GM12864 (cell line): ENCODE measurements at places on chromosomes 2 and 18.

DNA sequence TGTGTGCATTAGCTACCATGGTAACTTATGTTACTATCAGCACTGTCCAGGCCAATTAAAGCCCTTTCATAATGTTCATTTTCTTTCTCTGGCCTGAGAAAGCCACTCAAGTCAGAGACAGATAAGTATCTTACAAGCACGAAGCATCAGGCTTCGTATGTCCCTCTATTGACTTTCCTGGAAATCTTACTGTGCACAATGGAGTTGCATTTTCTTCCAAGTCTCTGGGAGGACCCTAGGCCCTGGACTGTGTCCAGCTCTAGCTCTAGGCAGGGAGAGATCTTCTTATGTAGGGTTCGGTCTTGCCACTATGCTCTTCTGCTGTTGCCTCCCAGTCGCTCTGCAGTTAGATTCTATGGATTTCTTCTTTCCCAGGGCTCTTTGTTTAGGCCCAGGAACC is 40.0 kb upstream of the ITGA6 start:
- DNase-seq: no peak

GRCh38 chr2:10356439-10356811 is 53.7 kb downstream of the HPCAL1 start:
- no peak for DNase-seq

GRCh38 chr2:29481313-29481712 is 366.1 kb downstream of the CLIP4 start:
- no peak for DNase-seq

- no peak for DNase-seq
Observed at GRCh38 chr2:165776013-165776412, 18.0 kb downstream of the GALNT3 start.

DNA sequence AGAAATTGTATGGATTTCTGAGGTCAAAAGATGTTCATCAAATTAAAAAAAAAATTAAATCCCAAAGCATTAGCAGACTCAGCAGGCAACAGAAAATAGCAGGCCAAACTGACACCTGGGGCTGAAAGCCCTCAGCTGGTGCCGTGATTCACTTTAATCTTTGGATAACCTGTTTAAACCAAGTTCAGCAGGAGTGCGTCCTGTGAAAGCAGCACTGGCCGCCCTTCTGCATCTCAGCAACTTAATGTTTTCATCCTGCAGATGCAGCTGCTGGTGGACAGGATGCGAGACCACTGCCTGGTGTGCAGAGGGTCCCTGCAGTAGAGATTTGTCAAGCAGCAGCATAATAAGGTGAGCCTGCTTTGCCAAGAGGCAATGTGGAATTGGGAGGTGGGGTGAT is 41.2 kb downstream of the CCDC68 start:
- DNase-seq: no peak

DNA sequence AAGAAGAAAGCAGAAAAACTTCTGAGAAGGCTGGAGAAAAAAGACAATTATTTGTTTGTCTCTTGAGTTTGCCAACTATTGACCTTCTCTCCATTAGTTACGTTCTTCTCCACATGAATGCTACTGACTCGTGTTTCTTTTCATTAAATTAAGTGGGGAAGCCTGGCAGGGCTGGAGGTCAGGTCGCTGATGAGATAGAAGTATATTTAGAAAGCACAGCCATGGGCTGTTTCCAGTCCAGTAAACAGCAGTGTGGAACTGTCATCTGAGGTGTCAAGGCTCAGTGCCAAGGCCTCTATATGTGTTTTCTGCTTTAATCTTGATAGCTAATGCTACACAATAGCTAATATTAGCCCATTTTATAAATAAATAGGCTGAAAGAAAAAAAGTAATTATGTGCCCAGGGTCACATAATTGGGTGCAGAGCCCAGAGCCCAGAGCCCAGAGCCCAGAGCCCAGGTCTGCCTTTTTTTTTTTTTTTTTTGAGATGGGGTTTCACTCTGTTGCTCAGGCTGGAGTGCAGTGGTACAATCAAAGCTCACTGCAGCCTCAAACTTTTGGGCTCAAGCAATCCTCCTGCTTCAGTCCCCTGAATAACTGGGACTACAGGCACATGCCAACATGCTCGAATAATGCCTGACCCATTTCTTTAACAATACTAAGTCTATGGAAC is 6.3 kb downstream of the MSGN1 start:
- DNase-seq: no peak

GRCh38 chr2:142872882-142873724 is 4.4 kb upstream of the KYNU start:
- no peak for DNase-seq

GRCh38 chr2:212392544-212392943 is 146.1 kb downstream of the ERBB4 start:
- no peak for DNase-seq
